ENCODE measurements at places on chromosomes 5 and 9.
A peak's percentile ranks its signal among the peaks of the same experiment; 100 is the strongest.

DNA sequence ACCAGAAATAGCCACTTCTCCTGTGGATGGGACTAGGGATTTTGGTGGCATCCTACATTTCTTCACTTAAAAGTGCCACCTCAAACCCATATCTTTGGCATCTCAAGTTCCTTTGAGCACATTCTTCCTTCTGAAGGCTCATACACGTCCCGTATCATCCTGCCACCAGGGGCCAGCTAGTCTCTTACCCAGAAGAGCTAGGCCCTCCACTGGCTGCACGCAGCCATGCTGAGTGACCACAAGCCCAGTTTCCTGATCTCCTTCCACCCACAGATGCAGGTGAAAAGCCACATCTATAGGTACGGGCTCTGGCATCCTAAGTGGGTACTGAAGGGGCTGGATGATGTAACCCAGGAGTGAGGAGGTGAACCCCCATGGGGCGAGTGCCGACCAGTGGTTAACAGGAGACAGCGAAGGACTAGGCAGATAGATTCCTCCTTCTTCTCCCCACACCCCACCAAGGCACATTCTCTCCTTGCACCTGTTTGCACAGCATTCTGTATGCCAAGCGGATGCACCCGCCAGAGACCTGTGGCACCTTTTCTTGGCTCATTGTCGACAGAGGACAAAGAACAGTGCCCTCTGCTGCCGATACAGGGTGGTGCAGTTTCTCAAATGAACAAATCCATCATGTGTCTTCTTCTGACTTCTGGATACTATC lies 14.4 kb upstream of the SCGB3A1 start:
- peak; percentile 17 for DNase-seq

- no peak for DNase-seq
These were observed 791.2 kb downstream of the MAT2B start for GRCh38 chr5:164296603-164297080.

DNA sequence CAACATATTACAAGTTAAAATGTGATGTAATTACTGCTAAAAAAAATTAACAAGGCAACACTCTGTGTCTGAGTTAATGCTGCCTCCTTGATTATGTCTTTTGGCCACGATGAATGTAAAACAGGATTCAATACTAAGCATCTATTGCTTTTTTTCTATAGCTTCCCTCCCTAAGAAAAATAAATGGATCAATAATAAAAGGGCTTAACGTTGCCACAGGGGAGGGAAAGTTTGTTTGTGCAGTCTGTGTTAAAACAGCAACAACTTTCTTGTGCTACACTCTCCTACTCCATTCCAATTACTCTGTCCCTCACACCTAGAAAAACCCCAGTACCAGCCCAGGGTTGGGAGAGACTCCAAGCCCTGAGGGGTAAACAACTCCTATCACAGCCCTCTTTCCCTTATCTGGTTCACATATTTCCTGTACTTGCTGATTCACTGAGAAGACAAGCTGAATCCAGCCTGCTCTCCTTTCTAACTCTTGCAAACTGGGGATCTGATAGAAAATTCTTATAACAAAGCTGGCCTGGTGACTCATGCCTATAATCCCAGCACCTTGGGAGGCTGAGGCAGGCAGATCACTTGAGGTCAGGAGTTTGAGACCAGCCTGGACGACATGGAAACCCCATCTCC lies 44.8 kb downstream of the PTPN3 start:
- no peak for DNase-seq

- no peak for DNase-seq
These were observed 14.0 kb downstream of the IRGM start for GRCh38 chr5:150860246-150860821.

- DNase-seq, result no peak
These were observed 1.5 kb upstream of the KCNN2 start for GRCh38 chr5:114360357-114360756.

DNA sequence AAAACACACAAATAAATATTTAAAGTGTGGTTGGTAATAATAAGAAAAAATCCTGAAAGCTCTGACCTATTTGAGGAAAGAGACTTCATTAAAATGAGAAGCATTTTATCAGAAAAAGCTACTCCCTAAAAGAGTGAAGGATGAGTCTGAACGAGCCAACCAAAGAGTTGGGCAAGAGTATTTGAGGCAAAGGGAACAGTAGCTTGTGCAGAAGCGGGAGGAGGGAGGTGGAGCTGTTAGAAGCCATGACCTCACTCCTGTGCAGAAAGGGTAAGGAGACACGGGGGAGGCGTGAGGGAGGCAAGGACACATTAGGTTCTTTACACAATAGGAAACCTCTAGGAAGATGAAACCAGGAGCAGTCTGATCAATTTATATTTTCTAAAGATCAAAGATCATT lies 29.4 kb downstream of the SH3RF2 start:
- no peak for DNase-seq

- no peak for DNase-seq
These were observed 1.8 kb downstream of the GSN start for GRCh38 chr9:121269642-121270254.

DNA sequence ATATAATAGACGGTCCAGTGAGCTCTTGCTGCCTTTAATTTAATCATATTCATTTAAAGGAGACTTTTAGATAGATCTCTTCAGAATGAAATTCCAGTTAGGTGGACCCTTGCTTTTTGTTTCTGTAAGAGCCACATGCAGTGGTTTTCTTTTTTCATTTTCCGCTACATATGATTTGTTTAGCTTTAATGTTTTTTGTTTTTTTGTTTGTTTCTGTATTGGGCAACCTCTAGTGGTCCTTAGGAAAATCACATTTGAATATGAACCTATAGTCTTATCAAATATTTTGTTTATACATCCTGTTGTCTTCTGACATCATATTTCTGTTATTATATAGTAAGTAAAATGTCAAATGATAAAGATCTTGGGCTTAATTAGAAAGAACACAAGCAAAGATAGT lies 150.8 kb downstream of the HACD4 start:
- no peak for DNase-seq

DNA sequence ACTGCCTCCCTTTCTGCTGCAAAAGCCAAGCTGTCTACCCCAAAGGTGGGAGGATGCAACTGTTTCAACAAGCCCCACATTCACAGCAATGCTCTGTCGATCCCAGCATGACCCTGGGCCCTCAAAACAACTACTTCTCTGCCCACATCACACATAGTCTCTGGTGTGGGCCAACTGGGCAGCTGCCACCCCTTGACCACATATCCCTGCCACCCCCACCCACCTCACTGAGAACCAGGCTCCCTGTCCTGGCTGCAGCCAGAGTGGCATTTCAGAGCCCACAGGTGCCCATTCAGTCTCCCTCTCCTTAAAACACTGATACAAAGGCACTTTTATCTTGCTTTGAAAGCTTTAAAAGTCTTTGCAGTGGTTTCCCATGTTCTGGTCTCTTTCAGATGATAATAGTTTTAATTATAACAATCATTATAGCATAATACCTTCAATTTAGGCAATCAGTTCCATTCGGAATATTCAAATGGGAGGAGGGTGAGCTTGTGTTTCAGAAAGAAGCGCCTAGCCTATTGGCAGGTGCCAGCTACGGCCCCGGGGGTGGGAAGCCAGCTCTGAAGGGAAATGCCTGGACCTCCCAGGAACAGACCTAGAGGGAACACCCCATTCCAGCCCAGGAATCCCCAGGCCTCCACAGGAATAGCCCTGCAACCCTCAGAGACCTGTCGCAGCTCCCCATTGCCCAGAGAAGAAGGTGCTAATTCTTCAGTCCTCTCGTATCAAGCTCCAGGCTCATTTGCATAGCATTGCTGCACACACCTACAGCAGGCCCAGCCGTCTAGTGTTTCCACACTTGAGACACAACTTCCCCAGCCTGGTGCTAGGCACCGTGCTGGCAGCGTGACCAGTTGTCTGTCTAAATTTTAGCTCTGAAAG lies 90.8 kb downstream of the C5orf15 start:
- no peak for DNase-seq

GRCh38 chr9:134349936-134350335 lies 23.7 kb downstream of the RXRA start:
- no peak for DNase-seq

GRCh38 chr5:78504704-78505677 lies 143.6 kb downstream of the LHFPL2 start:
- DNase-seq, result no peak

DNA sequence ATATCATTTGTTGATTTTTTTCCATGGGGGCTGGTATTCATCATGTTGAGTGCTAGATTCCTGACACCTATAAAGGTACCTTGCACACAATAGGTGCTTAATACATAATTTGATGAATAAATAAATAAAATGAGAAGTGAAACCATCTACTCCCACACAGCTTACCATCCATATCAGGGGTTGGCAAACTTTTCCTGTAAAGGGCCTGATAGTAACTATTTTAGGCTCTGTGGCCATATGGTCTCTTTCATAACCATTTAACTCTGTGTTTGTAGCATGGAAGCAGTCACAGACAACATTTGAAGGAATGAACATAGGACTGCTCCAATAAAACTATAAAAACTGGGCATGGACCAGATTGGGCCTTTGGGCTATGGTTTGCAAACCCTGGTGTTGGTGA lies 100.3 kb downstream of the GCNT1 start:
- no peak for DNase-seq

- no peak for DNase-seq
These were observed 221.7 kb downstream of the ZNF608 start for GRCh38 chr5:124524552-124525232.

- DNase-seq, result no peak
These were observed 72.0 kb upstream of the SAP30L start for GRCh38 chr5:154373729-154374179.

DNA sequence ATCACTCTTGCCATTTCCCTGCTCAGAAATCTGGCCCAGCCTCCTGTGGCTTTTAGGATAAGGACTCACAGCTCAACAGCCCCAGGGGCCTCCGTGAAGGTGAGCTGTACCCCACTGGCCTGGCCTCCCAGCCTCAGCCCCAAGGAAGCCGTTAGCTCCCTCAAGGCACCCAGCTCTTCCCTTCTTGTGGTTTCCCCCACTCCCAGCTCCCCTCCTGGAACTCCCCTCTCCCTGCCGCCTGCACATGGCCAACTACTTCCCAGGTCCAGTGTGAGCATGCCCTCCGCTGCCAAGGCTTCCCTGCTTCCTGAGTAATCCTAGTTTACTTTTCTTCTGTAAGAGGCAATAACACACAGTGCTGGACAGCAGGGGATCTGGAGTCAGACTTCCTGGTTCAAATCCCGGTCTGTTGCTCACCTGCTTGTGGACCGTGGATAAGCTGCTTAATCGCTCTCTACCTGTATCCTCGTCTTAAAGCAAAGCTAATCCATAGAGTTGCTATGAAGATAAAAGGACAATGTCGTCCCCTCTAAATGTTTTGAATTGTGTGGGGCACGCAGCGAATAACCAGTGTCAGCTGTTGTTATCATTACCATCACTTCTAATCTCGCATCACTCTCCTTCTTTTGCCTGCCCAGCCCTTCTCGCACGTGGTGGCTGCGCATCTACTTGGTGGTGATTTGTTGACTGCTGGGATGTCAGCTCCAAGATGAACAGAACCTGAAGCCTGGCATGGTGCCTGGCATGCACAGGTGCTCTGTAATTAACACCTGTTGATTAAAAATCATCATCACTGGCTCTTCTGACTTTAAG lies 86.6 kb downstream of the C5orf15 start:
- DNase-seq, result no peak

- no peak for DNase-seq
These were observed 841 bp downstream of the ACSL6 start for GRCh38 chr5:132010645-132010988.

DNA sequence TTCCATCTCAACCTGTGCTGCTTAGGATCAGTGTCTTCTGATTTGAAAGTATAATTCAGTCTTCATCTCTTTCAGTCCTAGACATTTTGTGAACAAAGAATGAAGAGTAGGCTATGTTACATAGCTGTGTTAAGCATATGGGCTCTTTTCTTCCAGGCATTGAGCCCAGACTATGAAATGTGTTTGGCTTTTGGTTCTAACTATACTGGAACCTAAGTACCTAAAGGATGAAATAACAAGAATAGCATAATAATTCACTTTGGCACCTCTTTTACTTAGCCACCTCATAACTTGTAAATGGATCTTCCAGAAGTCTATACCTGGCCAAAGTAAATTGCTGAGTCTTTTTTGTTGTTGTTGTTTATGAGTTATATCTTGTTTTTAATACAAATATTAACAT lies 71.4 kb downstream of the SLF1 start:
- no peak for DNase-seq

- DNase-seq, result no peak
These were observed 133.9 kb downstream of the PAM start for GRCh38 chr5:102889033-102889432.

- DNase-seq, result no peak
These were observed 91.2 kb downstream of the IRX2 start for GRCh38 chr5:2660315-2660714.

Measured in activated CD4-positive, CD25-positive, alpha-beta regulatory T cell (primary cell).